GM03348 (cell line): ENCODE measurements at places on chromosomes 16 and 17.

DNA sequence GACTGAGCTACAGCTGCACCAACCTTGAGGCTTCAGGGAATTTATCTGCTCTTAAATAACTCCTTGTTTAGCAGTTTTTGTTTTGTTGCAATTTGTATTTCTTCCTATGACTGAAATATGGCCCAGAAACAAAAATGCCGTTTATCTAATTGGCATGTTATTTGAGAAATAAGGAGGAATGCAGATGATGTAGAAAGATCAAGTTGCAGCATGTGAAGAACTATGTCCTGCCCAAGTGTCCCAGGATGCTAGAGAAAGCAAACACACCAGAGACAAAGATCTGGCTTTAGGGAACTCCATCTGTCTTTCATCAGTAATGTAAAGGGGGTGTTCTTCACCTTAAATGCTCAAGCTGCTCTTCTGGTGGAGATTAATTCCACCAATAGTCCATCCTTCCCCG lies 29.7 kb downstream of the USP31 start:
- DNase-seq, result peak; percentile 65

DNA sequence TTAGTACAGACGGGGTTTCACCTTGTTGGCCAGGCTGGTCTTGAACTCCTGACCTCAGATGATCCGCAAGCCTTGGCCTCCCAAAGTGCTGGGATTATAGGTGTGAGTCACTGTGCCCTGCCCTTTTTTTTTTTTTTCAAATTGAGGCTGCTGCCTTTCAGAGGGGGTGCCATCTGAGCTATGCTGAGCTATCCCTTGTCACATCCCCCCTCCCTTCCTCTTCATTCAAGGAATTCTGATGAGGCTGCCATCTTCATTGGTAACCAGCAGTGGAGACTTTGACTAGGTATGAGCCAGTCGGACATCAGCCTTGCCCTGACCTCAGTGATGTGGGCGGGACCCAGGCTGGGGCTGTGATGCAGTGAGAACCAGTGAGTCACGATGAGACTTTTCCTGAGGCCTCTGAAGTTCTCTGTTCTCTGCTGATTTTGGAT lies 24.4 kb upstream of the GPT2 start:
- peak; percentile 87 for DNase-seq

DNA sequence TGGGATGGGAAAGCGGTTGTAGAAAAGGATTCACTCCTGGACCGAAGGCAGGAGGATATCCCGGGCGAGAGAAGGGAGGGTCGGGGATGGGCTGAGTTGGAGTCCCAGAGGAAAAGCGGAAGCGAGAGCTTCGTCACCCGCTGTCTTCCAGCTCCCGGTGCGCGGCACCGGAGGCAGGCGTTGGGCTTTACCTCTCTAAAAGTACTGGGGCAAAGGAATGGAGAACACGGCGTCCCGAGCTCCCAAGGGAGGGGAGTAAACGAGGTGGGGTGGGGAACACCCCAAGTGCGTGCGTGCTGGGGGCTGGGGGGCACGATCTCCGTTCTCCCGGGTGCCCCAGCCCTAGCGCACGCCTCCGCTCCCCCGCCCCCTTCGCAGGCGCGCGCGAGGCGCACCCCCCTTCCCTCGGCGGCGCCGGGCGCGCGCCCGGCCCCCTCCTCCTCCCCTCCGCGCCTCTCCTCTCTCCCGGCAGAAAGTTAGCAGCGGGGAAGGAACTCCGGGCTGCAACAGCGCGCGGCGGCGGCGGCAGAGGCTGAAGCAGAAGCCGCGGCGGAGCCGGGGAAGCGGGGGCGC lies at the start of gene HS3ST4:
Gene HS3ST4 (plus strand): TSS at position 441 of the 573 bp plus-strand sequence.
- peak; percentile 33 for DNase-seq

GRCh38 chr17:66369830-66370229 lies 67.4 kb downstream of the PRKCA start:
- DNase-seq, result no peak

- DNase-seq, result no peak
Observed at GRCh38 chr16:79473456-79473855, 127.1 kb downstream of the MAF start.

- DNase-seq, result no peak
Observed at GRCh38 chr17:27762527-27763305, 37.6 kb downstream of the NOS2 start.

DNA sequence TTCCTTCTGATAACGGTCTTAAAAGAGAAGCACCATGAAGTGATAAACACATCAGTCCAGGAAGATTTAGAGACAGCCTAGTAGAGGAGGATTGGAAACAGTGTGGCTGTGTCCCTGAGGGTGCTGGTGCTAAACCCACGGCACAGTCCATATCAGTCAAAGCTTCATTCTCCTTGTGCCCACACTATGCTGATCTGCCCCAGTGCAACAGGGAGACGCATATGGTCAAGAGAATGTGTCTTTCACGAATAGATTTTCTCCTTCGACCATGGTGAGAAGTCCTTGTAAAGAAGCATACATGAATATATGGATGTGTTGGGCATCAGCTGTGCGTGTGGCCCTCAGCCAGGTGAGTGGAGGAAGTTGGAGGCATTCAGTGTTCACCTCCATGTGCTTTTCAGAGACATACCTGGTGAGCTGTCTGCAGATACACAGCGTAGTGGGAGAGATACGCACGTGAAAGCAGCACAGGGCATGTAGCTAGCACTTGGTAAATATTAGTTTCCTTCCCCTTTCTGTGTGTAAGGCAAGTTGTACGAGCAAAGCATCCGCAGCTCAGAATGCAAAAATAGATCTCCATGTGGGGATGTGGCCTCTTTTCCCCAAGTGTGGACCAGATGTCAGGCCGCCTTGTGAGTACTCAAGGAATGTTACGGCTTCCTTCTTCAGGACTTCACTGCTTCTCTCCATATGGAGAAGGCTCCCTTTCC lies 29.4 kb downstream of the HLF start:
- peak; percentile 50 for DNase-seq

DNA sequence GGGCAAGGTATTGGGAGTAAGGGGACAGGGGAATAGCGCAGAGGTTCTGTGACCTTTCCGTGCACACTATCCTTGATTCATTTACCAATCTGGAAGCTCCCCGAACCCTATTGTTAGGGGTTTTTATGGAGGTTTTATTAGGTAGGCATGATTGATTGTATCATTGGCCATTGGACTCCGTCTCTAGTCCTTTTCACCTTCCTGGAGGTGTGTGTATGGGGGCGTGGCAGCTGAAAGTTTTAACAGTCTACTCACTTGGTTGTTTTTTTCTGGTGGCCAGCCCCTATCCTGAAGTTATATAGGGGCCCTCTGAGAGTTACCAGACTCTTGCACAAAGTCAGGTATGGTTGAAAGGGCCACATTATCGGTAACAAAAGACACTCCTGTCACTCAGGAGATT lies 23.0 kb downstream of the MAP2K4 start:
- no peak for DNase-seq

- DNase-seq, result no peak
Observed at GRCh38 chr17:79941088-79942010, 94.3 kb downstream of the TBC1D16 start.
